ENCODE measurements at places on chromosomes 6 and 20. TPM values are rescaled to one million over a fixed set of nuclear protein-coding genes. Genes with fewer than 3 reads are reported as not detected.

The OTOR gene
- not detected for total RNA-seq

The FKBP1A gene
- total RNA-seq = 112 TPM

The TRAPPC3L gene
- total RNA-seq = 0.11 TPM

- DNase-seq = no peak
These were observed 97.7 kb upstream of the VGLL2 start for GRCh38 chr6:117167520-117168271.

- DNase-seq = no peak
These were observed 17.2 kb downstream of the GNAS start for GRCh38 chr20:58869662-58870227.

DNA sequence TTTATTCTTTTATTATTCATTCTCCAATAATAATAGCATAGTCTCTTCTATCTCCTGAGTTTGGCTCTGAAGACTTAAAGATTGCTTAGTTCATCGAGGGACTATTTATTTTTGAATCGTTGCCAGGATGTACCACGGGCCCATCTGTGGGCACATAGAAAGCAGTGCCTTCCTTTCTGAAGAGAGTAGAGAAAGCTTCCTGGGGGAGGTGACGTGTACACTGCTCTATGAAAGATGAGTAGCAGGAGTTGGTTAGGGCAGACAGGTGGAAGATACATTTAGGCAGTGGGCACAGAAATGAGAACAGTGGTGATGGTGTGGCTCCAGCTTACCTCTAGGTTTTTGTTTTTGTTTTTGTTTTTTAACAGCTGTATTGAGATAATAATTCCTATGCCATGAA is 98.4 kb downstream of the CDKAL1 start:
- DNase-seq = no peak

- DNase-seq = no peak
These were observed 7.8 kb downstream of the ZBP1 start for GRCh38 chr20:57612436-57612835.

DNA sequence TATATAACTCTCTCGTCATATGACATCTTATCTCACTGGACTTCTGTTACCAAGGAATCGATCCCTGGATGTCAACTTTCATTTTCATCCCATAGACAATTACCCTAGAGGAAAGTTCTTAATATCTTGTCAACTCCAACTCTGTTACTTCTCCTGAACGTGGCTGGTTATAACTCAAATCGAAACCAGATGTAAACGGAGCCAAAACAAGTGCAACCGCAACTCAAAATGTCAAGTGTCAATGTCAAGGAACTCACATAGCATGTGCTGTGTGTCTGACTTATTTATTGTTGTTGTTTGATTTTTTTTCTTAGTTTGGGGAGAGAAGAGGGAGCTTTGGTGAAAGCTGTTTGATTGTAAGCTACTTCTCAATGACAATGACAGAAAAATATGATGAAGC is 108.6 kb downstream of the VIP start:
- DNase-seq = no peak

Measured in Right ventricle myocardium superior (tissue), 1 donor.